ENCODE measurements at places on chromosomes 1 and 21.

DNA sequence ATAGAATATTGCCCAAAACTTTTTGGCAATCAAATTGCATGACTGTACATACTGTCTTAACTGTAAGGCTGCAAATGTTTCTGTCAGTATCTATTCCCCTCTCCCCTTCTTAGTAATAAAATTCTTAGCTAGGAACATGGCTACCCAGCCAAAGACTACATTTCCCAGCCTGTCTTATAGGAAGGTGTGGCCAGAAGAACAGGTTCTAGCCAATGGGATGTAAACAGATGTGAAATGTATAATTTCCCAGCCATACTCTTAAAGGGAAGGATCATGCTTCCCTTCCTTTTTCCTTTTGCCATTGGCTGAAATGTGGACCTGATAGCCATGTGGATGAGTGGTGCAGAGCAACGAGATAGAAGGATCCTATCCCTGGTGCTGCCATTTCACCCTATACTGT, 7.0 kb upstream of the HIVEP3 start:
- no peak for DNase-seq

DNA sequence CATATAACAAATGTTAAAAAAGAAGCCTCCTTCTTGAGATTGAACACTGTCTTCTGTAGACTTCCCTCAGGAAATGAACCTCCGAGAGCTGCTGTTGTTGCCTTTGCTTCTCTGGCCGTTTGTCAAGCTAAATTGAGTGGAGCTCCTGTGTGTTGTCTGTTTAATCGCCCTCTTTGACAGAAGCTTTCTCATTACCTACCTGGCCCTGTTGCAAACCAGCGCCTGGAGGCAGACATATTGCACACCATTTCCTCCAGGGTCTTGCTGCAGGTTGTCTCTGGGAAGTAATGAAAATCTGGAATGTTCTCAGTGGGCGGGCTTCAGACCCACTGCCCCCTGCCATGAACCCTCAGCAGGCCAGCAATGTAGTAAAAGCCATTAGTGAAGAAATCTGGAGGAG, 83.3 kb downstream of the GABPA start:
- DNase-seq: no peak

DNA sequence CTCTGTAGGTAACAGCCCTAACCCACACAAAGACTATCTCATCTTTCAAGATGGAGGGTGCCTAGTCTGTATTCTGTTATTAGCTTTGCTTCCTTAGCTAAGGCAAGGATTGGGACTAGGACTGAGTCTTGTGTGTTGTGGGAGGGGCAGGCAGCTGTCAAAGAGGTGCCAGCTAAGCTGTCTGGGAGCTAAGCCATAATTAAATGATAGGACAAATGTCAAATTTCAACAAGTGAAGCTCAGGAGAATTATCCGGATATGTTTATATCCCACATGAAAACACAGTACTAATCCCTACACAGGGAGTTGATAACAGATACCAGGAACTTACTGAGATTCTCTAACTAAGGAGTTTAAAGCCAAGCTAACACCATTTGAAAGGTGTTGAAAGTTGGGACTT, 70.5 kb upstream of the NGF start:
- no peak for DNase-seq

- no peak for DNase-seq
These were observed 175.1 kb downstream of the CAMTA1 start for GRCh38 chr1:6960291-6960811.

DNA sequence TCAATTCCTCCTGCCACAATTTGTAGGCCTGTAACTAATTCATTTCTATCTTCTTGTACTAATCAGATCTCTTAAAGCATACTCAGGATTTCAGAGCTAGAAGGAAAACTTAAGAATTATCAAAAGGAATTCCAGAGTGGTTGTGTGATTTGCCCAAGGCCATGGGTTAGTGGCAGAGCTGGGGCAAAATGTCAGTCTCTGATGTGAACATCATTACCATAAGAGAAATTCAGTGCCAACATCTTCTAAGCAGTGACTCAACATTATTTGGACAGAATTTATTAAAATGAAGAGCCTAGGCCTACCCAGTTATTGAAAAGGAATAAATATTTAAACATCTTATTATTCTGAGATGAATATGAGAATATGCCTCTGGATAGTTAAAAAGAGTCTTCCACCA, 14.5 kb downstream of the ST6GALNAC5 start:
- no peak for DNase-seq

All from activated T-cell treated with anti-CD3 and anti-CD28 coated beads, Interleukin-2, amount 50 U/mL, for 1 hour (primary cell).